ENCODE measurements at places on chromosomes 4 and X. TPM values are rescaled to one million over a fixed set of nuclear protein-coding genes. Genes with fewer than 3 reads are reported as not detected.

- no peak for DNase-seq
Measured at GRCh38 chr4:7366180-7366945, 68.4 kb downstream of the PSAPL1 start.

- no peak for DNase-seq
Measured at GRCh38 chr4:61924131-61924530, 724.0 kb downstream of the ADGRL3 start.

FGD1 gene
- 5.5 TPM for total RNA-seq

SNX12 gene
- total RNA-seq: 83.0 TPM
